ENCODE measurements at places on chromosomes 7 and 10.

- no peak for DNase-seq
Measured at GRCh38 chr7:148919859-148920258, 35.8 kb upstream of the EZH2 start.

- DNase-seq, result no peak
Measured at GRCh38 chr10:44766631-44767030, 144.5 kb upstream of the TMEM72 start.

GRCh38 chr7:28703037-28703765 lies 254.9 kb downstream of the TRIL start:
- DNase-seq, result no peak

GRCh38 chr7:111682588-111683340 lies 120.5 kb upstream of the IMMP2L start:
- no peak for DNase-seq

DNA sequence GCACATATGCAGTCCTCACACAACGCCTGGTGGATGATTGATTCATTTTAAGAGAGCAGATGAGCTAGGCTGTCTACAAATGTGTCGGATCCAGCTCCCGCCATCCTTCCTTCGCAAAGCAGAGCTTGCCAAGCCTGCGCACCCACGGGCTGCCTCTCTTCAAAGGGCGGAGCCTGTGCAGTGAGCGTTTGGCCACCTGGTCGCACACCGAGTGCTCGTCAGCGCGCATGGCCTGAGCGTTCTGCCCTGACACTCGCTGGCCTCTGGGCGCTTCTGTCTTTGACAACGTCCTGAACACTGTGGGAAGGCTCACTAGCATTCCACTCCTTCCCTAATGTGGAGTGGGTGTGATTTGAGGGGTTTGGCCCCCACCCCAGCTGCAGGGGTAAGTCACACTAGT lies 47.1 kb upstream of the TMEM72 start:
- no peak for DNase-seq

DNA sequence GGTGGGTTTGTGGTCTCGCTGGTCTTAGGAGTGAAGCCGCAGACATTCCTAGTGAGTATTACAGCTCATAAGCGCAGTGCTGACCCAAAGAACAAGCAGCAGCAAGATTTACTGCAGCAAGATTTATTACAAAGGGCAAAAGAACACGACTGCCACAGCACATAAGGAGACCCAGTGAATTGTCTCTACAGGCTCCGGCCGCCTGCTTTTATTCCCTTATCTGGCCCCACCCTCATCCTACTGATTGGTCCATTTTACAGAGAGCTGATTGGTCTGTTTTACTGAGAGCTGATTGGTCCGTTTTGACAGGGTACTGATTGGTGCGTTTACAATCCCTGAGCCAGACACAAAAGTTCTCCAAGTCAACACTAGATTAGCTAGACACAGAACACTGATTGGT lies 82.1 kb downstream of the VIPR2 start:
- no peak for DNase-seq

Measured in stimulated activated naive CD4-positive, alpha-beta T cell (primary cell).